ENCODE measurements at places on chromosomes 12 and 14.

- no peak for DNase-seq
Measured at GRCh38 chr12:74365178-74365964, 172.3 kb upstream of the ATXN7L3B start.

GRCh38 chr14:101255765-101256125, 305.6 kb upstream of the DIO3 start:
- DNase-seq = no peak

DNA sequence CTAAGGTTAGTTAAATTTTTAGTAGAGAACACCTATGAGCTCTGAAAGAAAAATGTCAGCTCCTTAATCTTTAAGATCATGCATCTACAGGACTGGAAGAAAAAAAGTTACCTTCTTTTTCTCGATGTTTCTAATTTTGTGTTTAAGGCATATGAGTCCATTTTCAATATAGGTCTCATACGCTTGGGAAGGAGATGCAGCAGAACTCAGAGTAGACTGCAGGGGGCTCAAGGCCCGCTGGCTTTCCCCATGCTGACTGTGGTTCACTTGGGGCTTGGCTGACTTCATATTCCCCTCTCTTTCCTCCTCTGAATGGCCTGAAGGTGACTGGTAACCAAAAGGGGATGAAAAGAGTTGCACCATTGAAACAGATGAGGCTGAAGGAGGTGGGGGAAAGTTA, 1.5 kb downstream of the CAPRIN2 start:
- DNase-seq = no peak

DNA sequence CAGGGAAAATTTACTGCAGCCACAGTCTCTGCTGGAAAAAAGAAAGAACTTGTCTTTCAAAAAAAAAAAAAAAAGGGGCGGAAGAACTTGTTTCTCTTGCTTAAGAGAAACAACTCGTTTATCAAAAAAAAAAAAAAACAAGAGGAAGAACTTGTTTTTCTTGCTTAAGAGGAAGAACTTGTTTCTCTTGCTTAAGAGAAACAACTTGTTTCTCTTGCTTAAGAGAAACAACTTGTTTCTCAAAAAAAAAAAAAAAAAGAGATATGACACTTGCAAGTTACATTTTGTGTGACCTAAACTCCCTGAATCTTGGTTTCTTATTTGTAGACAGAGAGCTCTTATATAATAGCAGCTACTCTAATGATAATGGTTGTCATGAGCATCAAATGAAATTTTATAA, 44.7 kb upstream of the USP15 start:
- DNase-seq = no peak

DNA sequence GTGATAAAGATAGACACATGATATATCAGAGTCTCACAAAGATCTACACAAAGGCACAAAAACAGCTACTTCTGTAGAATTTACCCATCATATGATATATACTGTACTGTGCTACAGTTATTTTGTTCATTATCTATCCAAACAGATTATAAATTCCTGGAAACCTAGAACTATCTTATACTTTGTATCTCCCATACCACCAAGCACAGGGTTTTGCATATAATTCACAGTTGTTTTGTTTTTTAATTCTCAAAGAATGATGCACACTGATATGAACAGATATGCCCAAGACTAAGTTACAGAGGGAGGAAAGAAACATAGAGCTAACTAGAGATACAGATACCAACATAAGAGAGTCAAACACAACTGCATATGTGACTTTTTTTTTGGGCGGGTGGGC, 3.4 kb downstream of the PRKAG1 start:
- DNase-seq = no peak
